ENCODE measurements at places on chromosomes 5 and 9.

- DNase-seq: no peak
These were observed 58.0 kb downstream of the CDKN2A start for GRCh38 chr9:21936161-21936560.

DNA sequence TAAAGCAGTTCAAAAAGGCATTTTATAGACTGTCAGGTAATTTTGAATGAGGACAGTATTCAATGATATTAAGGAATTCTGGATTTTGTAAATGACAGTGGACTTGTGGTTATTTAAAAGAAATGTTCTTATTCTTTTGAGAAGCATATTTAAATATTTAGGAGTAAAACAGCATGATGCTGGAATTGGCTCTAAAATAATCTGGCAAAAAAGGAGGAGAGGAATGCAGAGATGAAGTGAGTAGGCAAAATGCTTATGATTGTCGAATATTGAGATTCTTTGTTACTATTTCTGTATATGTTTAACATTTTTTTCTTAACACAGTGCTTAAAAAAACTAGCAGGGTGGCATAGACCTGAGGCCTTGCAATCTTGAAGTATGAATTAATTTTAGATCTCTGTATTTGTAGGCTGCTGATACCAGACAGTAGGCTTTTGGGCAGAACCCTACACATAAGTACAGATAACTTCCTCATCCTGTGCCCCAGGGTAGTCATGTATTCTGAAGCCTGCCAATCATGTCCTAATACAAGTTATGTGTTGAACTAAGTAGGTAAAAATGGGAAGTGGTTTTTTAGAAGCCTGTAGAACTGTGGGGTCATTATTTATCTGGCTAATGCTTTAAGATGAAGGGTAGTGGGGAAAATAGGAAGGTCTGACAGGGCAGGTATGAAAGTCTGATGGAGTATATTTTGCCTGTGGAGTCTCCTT, 9.4 kb downstream of the CD180 start:
- DNase-seq: no peak

DNA sequence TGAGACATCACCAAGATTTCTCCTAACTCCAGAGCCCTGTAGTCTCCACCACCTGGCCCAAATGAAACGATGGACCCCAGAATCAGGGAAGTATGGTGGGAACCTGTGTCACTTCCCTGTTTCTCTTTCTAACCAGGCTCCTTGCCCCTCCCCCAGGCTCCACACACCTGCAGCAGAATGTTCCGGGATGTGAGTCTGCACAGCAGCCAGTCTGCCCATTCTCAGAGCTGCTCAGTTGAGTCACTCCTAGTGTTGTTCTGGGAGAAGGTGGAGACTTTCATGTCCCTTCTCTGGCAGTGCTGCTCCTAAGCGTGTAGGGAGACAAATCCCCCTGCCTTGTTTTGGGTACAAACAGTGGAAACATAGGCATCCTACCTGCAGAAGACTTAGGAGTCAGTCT, 76.0 kb upstream of the XPA start:
- no peak for DNase-seq

GRCh38 chr5:170448221-170448620, 55.6 kb upstream of the KCNIP1 start:
- no peak for DNase-seq

GRCh38 chr5:172452398-172453205, 1.7 kb downstream of the SH3PXD2B start:
- peak; percentile 63 for DNase-seq

GRCh38 chr5:84191281-84191680, 193.4 kb downstream of the EDIL3 start:
- DNase-seq: no peak

DNA sequence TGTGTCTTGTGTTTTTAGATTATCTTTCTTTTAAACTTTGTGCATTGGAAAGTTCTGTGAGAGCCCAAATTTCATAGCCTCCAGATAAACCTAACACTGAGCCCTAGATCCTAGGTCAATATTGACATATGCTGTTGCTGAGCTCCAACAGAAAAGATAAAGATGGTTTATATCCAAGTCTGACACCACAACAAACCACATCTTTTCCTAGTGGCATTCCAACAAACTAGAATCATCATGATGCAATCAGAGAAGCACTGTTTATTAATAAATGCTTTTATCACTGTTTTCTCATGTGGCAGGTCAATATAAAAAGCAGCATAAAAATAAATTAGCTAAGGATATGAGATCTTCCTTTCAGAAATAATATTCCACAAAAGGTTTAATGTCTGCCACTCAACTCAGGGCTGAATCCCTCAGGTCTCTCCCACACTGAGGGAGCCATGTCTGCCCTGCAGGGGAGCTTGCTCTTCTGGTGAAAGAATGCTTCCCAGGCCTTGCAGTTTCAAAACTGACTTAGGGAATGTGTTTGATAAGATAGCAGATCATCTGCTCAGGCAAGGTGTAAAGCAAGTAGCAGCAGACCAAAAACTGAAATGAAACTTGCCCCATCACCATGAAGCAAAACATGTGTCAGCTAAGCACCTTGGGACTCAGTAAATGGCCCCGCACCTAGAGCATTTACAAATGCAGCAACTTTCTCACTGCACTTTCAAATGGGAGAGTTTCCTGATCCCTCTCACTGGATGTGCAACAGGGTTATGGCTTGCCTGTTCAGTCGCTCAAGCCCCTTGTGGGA, 493.0 kb downstream of the AGTPBP1 start:
- DNase-seq: no peak

DNA sequence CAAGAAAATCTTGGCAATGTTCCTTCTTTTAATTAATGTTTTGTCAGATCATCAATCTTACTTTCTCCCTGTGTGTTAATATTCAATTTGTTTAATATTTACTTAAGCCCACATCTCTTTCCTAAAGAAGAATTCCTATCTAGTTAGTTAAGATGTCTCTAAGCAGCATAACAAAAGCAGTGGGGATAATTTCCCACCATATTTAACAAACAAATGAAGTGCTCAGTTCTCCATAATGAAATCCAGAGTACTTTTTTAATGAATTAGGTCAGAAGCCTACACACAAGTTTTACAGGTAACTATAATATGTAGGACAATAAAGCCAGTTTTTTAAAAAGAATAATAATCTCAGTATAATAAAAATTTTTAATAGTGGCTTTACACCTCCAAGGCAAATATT, 1918.8 kb downstream of the EFNA5 start:
- no peak for DNase-seq

GRCh38 chr5:116573702-116574366, 789 bp downstream of the SEMA6A start:
- no peak for DNase-seq

GRCh38 chr9:561427-561826, 280.1 kb upstream of the DMRT1 start:
- no peak for DNase-seq

- DNase-seq: no peak
These were observed 45.2 kb downstream of the NEK6 start for GRCh38 chr9:124302921-124303320.

DNA sequence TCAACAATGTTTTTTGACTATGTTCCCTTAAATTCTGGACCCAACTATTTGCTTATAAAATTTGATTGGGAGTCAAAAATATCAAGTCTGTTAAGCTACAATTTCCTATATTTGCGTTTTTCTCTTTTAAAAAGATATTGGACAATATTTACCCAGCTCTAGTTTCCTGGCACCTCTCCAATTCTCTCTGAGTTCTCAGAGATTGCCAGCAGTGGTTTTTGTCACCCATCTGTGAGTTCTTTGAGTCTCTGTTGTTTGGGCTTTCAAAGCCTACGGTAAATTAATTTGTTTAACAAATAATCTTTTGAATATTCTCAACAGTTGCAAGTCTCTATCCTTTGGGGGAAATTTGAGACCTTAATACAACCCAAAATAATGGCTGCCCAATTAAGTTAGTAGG, 174.2 kb upstream of the PUM3 start:
- DNase-seq: peak; percentile 10

DNA sequence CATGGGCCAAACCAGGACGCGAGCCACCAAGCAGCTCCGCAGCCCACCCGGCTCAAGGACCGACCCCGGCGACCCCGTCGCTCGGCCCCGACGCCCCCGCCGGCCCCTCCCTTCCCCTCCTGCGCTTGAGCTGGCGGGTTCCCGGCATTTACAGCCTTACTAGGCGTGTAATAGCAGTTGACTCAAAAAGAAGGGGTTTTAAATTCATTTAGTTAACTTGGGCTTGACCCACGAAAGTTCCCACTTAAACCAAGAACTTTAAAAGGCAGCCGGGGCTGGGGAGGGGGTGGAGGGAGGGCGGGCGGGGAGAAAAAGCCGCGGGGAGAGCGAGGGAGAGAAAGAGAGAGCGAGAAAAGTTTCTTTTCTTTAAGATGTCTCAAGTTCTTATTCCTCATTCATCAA, 636 bp downstream of the PRDM12 start:
- DNase-seq: no peak

GRCh38 chr9:108166519-108166918, 677.0 kb upstream of the KLF4 start:
- DNase-seq: no peak

DNA sequence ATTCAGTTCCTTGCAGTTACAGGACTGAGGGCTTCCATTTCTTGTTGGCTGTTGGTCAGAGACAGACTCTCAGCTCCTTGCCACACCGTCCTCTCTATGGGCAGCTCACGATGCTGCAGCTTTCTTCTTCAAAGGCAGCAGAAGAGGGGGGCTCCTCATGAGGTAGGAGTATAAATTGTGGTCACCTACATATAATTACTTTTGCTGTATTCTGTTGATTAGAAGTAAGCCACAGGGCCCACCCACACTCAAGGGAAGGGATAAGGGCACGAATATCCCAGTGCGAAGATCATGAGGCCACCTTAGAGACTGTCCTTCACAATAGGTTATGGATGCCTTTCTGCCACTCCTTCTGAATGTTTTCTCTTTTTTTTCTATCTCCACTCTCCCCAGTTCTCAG, 43.7 kb upstream of the OSMR start:
- no peak for DNase-seq

- no peak for DNase-seq
These were observed 36.4 kb upstream of the DAPK1 start for GRCh38 chr9:87461256-87461655.

- DNase-seq: peak; percentile 79
These were observed 41.7 kb upstream of the TMEM250 start for GRCh38 chr9:136160381-136160841.

DNA sequence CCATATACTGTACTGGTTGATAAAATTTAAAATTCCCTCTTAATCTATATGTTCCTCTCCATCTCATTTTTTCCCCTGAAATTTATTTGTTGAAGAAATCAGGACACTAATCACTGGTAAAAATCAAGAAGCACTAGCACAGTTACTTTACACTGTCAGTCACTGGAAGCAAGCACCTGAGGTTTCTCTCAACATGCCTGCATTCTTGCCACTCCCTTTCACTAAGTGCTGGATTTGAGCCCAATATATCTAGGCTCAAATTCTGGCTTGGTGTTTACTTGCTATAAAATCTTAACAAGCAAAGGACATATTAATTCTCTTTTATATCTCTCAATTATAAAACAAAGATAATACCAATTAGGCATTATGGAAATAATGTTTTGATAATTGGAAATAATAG, 58.6 kb downstream of the DIAPH1 start:
- DNase-seq: no peak

GRCh38 chr9:135300346-135301141, 179.0 kb upstream of the PPP1R26 start:
- DNase-seq: no peak

DNA sequence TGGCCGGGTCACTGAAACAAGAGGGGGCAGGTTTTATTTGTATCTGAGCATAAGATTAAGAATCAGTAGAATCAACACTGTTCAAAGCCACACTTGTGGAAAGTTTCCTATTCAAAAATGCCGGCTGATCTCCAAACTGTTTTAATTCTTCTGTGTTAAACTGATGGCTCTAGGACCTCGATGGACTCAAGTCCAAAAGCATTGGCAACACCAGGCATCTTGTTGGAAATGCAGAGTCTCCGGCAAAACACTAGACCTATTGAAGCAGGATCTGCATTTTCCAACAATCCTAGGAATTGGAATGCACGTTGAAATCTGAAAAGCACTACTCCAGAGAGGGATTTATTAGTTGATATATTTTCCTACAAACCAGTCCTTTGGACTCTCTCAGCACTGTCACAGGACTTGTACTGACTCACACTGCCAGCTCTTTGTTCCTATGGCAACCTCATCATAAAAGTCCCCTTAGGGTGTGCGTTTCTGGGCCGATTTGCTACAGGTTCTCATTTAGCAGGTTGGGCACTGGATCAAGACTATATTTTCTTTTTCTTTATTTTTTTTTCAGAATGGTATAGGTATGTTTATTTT, 48.1 kb upstream of the PCA3 start:
- DNase-seq: peak; percentile 63

GRCh38 chr5:2094616-2094995, 211.9 kb upstream of the IRX4 start:
- no peak for DNase-seq

DNA sequence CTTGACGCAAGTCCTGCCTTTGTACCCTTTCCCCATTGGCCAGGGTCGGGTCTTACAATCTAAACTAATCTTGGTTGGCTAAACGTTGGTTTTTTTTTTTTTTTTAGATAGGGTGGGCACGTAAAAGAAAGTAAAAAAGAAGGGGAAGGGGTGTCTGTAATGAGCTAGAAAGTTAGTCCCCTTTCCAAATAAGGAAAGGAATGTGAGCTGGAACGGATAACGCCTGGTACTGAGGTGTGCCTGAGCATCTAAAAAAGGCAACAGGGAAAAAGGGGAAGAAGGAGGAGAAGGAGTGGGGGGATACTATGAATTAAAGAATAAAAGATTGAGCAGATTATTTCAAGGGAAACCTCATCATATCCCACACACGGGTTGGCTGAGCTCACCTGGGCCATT, 66.2 kb upstream of the IL17B start:
- no peak for DNase-seq

GRCh38 chr9:77896938-77897667, 134.5 kb downstream of the GNAQ start:
- DNase-seq: no peak

DNA sequence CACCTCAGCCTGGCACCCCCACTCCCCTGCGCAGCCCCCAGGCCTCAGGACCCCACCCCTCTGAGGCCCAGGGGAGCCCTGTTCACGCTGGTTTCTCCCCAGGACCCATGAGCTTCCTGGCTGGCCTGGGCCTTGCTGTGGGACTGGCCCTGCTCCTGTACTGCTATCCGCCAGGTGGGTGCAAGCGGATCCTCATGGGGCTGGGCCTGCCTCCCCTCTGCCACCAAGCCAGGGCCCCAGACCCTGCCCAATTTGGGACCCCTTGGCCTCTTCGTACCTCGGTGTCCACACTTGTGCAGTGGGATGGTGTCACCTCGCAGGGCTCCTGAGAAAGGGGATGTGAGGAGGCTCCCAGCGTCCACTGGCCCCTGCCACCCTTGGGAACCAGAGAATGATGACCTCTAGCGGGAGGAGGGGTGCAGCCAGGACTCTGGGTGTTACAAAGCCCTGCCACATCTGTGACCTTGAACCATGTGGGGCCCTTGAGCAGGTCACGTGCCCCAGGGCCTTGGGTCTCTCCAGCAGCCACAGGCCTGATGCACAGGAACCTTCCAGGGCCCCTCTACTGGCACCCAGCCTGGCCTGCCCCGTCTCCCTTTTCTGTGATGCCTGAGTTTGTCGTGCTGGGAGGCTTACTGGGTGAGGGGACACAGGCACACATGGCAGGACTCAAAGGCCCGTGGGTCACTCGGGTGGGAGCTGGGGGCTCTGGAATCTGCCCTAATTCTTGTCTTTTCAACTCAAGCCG, 16.3 kb downstream of the CARD19 start:
- no peak for DNase-seq
